ENCODE measurements at places on chromosomes 4 and X.

DNA sequence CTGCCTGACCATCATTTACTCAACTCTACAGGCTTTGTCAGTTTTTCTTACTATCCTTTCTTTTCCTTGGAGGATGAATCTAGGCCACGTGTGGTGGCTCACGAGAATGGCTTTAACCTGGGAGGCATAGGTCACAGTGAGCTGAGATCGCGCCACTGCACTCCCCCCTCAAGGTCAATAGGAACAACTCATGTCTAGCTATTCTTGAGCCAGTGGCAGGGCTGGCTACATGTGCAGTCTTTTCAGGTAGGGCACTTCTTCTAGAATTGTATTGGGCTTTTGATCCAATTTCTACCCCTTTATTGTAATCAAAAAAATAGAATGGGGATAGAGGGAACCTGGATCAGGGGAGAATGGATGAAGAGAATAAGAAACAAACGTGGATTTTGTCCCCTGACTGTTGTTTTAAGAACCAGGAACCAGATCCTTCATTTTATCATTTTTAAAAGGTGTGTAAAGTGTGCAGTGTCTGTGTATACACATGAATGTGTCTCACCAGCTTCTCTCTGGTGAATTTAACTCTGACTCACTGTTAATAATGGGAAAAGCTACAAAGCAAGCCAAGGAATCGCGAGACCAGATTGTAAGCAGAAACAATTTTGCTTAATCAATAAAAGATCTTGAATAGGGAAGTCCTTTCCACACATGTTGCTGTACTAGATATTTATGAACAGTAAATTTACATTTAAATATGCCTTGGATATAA is 283.9 kb upstream of the GPC4 start:
- DNase-seq, result no peak

DNA sequence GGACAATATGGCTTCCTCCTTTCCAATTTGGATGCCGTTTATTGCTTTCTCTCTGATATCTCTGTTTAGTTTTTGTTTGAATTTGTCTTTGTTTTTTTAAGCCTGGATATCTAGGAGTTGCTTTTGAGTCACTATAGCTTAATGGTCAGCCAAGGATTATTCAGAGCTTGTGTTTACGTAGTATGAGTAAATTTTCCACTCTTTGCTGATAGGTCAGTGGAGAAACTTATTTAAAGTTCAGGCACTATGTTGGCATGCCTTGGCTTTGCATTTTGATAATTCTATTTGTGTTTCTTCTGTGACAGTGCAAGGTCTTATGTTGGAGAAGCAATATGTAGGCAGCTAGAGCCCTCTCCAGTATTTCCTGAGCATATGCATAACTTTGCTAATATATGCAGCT is 315.2 kb downstream of the GRID2 start:
- no peak for DNase-seq

DNA sequence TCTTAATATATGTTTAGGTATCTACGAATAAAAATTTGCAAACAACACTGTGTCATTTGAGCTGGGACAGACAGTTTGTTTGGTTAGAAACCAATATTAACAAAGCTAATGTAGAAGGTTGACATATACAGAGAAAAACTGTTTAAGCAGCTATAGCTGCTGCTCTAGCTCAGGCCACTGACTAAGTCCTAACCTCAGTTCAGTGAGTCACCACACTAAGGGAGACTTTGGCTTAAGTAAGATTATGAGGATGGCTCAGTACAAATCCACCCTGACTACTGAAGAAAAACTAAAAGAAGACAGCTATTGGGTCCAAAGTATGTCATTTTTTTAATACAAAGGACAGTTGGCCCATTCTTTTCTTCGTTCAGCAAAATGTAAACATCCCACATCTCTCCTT is 717.3 kb upstream of the ACTRT1 start:
- no peak for DNase-seq

- no peak for DNase-seq
Observed at GRCh38 chr4:58225460-58225859, 1115.3 kb upstream of the IGFBP7 start.

GRCh38 chr4:70984589-70984988 is 8.9 kb upstream of the DCK start:
- DNase-seq, result peak; percentile 16

GRCh38 chrX:56228914-56229313 is 3.2 kb upstream of the KLF8 start:
- DNase-seq, result no peak

DNA sequence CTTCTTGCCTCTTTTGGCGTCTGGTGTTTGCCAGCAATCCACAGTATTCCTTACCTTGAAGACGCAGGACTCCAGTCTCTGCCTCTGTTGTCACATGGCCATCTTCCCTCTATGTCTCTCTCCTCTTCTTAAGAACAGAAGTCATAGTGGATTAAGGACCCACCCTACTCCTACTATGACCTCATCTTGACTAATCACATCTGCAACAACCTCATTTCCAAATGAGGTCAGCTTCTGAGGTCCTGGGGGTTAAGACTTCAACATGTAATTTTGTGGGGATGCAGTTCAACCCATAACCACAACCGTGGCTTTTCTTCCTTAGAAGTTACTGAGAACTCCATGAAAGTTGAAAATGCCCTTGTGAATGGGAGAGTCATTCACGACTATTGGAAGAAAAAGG is 23.3 kb downstream of the TLR8 start:
- no peak for DNase-seq

DNA sequence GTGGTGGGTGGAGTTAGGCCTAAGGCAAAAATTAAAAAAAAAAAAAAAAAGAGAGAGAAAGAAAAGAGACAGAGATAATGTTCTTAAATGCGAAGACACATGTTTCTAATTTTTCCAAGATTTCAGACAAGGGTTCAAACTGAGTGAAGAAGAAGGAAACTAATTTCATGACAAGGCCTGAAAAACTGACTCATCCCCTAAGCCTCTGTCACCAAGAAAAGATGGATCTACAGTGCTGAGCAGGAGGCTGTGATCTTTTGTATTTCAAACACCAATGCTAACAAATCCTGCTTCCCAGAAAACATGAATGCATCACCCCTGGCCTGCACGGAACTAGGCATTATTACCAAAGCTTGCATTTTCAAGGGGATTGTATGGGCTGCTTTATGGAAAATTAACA is 75.3 kb downstream of the PPARGC1A start:
- DNase-seq, result no peak

GRCh38 chr4:182449186-182449929 is 206.2 kb downstream of the TENM3 start:
- no peak for DNase-seq

- no peak for DNase-seq
Observed at GRCh38 chr4:188109157-188109755, at the start of gene TRIML2. Gene TRIML2, minus strand, starts transcription at chr4:188109603. Its CDS starts 4,235 bp downstream, at chr4:188105368.

DNA sequence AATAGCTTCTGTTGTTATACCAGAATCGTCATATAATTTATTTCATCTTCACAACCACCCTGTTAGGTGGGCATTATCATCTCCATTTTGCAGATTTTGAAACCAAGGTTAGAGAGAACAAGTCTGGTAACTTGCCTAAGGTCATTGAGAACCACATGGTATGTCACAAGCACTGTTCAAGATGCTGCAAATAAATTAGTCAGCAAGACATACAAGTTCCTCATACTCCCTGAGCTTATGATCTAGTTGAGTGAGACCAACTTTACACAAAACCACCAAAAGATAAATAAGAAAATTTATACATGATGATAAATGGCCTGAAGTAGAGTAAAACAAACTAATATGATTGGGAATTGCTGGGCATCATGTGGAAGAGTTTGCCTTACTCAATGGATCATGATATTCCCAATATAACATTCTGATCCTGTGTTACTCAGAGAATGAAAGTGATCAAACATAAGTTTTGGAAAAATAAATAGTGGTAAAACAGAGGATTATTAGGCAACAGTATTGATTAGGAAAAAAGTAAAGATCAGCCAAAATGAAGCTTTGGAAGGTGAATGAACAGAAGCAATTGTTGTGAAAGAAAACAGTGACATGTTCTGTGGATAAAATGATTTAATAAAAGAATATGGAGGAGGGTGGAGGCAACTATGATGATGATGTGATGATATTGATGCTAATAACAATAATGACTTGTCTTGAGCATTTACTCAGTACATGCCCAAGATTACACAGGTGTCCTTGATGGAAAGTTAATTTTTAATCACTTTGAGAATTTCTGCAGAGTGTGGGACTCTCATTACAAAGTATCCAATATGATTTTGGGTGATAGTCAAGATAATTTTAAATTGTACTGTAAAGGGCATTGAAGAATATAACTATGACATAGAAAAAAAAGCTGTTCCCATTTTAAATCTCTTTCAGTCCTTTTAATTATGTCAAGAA is 34.1 kb upstream of the IL1RAPL1 start:
- no peak for DNase-seq

- DNase-seq, result no peak
Observed at GRCh38 chrX:36861601-36862000, 146.6 kb upstream of the FAM47C start.

GRCh38 chr4:147453561-147454141 is 27.2 kb upstream of the EDNRA start:
- DNase-seq, result no peak

DNA sequence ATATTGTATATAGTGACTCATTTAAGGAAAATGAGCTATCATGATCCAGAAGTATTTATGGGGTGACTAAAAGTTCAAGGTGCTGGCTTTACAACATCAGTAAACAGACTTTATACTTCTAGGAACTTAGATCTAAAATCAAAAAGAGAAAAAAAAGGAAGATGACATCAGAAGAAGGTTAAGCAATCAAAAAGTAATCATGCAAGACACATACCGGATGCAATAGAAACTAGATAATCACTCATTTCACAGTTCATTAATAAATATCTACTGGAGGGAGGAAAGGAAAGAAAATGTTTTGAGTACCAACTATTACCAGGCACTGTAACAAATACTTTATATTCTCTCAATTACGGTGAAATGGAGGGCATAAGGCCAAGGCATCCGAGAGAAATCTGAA is 276.4 kb downstream of the SPRY1 start:
- no peak for DNase-seq

- DNase-seq, result no peak
Observed at GRCh38 chrX:46994096-46994495, 81.9 kb downstream of the JADE3 start.

- no peak for DNase-seq
Observed at GRCh38 chr4:123867910-123868587, 471.5 kb downstream of the SPRY1 start.

GRCh38 chrX:40473460-40474204 is 107.1 kb upstream of the ATP6AP2 start:
- DNase-seq, result no peak

DNA sequence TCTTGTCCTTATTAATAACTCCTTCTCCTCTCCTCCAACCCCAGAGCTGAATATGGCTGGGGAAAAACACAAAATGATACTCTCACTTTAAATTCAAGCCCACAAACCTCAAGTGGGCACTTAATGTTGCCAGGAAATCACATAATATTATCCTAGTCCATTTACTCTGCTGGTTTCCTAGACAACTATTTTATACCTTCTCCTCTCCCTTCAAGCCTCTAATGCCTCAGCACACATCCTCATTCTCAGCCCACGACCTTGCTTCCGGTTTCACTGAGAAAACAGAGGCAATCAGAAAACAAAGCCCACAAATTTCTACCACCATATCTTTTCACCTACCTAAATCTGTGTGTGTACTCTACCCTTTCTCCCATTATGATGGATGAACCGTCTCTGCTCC is 12.1 kb upstream of the CLCN5 start:
- no peak for DNase-seq
